ENCODE measurements at places on chromosomes 5 and 9.

DNA sequence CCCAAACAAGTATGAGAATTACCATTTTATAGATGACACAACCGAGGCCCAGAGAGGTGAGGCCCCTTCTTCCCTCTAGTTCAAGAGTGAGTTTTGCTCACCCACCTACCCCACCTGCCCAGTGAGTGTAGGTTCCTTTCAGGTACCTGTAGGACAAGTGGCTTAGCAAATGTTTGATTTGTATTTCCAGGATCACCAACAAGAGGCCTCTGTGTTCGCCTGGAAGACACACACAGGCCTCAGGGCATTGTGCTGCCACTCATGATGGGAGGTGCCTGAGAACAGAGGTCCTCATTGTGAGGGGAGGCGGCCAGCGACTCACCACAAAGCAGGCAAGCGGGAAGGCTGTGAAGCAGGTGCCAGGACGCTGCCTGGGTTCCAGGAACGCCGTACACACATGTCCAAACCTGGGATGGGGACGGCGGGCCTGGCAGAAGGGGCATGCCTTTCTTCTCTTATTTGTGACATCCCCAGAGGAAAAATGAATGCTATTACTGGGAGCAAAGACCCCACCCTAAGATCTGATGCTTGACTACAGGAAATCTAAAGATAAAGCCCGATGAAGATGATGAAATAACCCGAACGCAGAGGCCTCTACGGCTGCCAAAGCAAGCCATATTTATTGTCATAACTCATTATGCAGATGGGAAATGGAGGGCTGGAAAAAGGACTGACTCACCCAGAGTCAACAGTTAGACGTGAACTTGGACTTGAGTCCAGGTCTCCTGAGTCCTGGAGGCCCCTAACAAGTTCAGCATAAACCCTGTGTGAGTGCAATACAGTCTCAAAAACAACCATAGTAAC lies 60.2 kb upstream of the SLC25A51 start:
- DNase-seq: peak; percentile 94

DNA sequence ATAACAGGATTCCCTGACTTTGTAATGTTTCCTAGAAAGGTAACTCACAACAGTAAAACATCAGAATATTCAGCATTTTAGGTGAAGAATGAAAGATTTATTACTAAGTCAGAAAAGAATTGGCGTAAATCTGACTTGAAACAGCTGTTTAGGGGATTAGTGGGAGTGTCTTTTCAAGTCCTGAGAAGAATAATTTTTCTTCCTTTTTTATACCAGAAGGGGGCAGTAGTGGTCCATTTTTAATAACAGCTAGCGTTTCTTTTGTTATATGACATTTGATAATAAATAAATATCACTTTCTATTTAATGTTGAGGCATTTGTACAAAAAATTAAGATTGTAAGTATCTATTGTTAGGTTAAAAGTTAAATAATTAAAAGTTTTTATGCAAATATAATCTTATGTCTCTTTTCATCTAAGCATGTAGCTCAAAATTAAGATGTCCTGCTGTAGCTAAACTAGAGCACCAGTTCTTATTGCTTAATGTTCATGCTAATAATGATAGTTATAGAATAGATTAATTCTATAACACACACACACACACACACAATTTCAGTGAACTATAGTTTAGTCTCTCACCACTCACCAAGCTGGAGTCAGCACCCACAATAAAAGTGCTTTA lies 258.7 kb upstream of the ARRDC3 start:
- DNase-seq: peak; percentile 31

- DNase-seq: no peak
Observed at GRCh38 chr9:127455324-127455992, 4.1 kb downstream of the LRSAM1 start.

DNA sequence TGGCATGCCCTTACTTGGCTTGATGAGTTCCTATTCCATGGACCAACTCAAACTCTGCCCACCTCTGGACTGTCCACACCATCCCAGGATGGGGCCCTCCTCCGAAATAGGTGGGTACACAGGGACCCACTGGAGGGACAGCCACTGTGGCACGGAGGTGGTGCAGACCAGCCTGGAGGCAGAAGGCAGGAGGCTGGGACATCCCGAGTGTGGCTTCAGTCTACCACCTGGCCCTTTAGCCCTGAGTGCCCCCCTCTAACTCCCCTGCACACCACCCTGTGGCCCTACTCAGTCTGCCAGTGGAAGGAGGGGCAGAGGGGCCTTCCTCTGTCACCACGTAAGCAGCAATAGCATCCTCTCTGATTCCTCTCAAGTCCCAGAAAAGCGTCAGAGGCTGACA lies 3.7 kb downstream of the IL3 start:
- no peak for DNase-seq

DNA sequence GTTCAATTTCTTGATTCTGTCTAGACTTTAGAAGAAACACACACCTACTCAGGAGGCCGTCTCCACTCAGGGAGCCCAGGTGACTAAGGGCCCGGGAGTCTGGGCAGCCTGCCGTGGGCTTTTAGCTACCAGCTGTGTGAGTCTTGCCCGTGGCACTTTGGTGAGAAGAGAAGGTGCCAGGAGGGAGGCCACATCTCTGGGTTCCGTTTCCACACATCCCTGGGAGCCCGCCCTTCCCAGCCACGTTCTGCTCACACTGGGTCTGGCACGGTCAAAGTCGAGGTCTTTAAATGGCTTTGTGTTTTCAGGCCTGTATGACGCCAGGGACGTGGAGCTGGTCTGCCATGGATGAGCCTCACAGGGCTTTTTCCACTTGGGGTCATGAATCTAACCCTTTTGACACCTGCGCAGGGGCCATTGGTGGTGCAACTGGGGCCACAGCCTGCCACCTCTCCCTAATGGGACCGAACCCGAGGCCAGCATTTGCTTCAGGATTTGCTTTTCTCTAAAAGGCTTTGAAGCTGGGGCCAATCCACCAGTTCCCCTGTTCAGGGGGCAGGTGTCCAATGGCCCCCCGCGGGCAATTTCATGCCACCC lies 17.2 kb upstream of the FCN2 start:
- no peak for DNase-seq

GRCh38 chr5:157328277-157328912 lies 62.5 kb downstream of the CYFIP2 start:
- peak; percentile 73 for DNase-seq

DNA sequence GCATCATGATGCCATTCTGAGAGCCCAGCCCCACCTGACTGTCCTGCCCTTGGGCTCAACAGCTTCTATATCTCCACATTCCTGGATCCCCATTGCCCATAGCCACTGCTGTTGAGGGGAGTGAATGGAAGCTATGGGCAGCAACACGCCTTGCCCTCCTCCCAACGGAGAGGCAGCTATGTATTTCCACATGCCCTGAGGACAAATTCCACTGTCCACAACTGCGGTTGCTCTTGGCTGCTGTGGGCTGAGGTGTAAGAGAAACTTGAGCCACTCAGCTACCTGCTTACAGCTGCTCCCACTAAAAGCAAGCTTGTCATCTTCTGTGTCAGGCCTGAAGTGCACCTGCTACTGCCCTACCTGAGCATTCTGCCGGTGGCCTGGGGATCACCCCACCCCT lies 222.9 kb downstream of the PSAT1 start:
- DNase-seq: no peak

- DNase-seq: no peak
Observed at GRCh38 chr5:139760066-139761056, 35.2 kb upstream of the PSD2 start.

- peak; percentile 46 for DNase-seq
Observed at GRCh38 chr9:92501671-92502393, 19.5 kb upstream of the ASPN start.

DNA sequence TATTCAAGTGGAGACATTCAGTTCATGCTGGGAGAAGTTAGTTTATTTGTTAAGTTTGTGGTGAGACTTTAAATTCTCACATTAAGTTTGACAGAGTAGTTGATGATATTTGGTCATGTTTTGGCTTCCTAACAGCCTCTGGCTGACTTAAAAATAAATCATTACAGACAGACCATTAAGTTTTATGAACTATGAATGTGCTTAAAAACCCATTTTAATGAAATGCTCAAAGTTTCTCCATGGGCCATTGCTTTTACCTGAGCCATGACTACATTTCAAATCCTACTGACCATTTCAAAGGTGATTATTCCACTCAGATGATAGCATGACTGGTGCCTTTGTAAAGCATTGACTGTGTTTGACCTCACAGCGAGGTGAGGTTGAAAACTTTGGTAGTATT lies 192.7 kb downstream of the LRRC70 start:
- no peak for DNase-seq

DNA sequence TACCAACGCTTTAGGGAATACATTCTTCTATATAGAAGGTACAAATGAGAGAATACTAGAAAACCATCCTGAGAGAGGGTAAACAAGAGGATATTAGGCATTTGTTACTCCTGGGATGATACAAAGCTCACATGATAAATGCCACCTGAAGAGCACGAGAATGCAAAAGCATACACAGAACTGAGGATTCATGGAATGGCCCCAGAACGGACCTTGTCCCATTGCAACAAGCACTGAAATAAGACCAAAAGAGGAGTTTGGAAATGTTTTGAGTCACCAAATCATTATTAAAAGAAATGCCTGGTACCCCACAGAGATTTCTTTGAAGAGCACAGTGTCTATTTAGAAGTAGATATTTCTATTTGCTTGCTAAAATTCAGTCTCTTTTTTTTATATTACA lies 173.5 kb downstream of the TTC39B start:
- peak; percentile 17 for DNase-seq

DNA sequence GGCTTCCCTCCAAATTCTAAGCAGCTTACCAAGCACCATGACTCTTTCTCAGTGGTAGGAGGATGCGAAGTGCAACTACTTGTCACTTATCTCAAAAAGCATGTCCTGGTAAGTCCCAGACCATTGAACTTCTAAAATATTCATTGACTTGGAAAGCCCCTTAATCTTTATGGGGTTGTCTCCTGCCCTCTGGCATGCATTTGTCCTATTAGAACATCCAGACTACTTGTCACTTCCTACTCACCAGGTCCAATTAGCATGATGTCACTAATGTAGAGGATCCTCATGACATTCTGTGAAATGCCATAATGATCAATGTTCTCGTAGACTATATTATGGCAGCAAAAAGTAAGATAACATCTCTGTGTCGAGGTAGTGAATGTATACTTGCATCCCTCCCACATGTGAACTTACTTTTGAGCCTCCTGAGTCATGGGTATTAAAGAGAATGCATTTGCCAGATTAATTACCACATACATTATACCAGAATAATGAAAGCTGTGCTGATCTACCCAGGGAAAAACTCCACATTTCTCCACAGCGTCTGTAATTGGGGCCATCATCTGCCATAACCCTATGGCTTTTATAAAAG lies 63.5 kb upstream of the RAD23B start:
- no peak for DNase-seq

- DNase-seq: no peak
Observed at GRCh38 chr5:57028161-57028560, 76.2 kb upstream of the MIER3 start.

GRCh38 chr5:151191661-151192060 lies 32.2 kb downstream of the CCDC69 start:
- no peak for DNase-seq

DNA sequence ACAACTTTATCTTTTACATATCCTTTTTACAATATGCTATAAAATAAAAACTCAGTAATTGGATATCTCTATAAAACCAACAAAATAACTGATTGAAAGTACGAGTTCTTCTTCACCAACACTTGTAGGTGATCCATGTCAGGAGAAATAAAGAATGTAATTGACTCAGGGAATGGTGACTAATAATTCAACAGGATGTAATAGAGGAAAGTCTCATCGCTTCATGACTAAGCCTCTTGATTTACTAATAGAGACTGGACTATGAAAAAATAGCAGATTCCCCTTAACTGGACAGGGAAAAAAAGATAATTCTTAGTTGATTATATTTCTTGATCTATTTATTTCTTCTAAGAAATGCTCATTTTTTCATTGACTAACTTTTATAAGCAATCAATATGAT lies 507.7 kb upstream of the PTGER4 start:
- DNase-seq: no peak

DNA sequence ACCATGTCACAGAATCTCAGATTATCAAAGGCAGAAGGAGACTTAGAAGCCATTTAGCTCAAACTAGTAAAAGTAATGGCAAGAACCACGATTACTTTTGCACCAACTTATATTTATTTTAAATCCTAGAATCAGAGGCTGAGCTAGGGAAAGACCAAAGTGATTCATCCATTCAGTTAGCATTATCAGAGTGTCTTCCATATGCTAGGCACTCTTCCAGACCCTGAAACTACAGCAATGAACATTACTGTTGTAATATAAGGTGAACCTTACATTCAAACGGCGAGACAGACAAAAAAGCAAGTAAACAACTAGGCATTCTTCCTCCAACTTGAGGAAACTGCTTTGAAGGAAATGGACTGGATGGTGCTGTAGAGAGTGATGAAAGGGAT lies 7.9 kb downstream of the PDE6A start:
- no peak for DNase-seq

GRCh38 chr5:1478271-1479035 lies 33.2 kb upstream of the SLC6A3 start:
- no peak for DNase-seq

DNA sequence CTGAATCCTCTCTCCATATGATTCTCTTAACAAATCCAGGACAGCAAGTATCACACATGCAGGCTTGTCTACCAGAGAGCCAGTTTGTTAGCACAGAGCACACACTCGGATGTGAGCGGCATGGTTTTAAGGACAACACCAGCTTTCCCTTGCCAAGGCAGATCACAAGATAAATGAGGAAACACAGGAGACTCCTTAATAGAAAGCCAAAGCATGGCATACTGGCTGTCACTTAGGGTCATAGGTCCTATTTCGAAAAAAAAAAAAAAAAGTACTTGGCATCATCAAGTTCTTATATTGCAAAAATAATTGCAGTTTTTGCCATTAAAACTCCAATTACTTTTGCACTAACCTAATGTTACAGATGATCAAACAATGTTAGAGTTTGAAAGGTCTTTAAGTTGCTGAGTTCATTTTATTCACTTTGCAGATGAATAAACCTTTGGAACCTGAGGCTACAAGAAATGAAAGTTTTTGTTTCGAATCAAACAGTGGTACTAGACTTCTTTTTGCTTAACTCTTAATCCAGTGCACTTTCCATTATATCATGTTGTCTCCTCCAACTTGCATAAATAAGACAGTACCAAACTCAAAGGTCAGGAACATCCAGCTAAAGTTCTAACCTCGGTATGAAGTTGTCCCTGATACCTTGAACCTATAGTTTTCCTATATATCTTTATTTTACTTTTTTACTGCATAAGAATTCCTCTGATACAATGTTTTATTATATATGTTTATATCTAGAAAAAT lies 138.5 kb downstream of the MPDZ start:
- no peak for DNase-seq

GRCh38 chr5:95555553-95555952 lies 652 bp downstream of the ARSK start:
- DNase-seq: no peak

- DNase-seq: peak; percentile 21
Observed at GRCh38 chr5:56314529-56314928, 81.4 kb upstream of the ANKRD55 start.

- DNase-seq: no peak
Observed at GRCh38 chr5:132825033-132825833, 5.2 kb downstream of the SHROOM1 start.

DNA sequence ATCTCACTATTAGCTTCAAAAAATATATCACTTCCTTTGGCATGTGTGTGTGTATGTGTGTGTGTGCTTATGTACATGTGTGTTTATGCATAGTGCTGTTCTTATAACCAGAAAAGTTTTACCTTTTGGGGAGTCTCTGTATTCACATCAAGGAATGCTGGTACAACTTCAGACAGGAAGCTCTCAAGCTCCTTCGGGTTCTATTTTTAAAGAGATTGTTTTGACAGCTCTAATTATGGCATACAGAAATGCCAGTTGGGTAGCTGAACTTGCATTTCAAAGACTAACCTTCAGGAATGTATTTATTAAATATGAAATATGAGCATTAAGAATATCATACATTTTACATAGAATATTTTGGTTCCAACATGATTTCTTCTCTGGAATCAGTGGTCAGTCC lies 163.1 kb downstream of the DTWD2 start:
- no peak for DNase-seq

Measured in HepG2 (cell line).